COLO829 (cell line): ENCODE measurements at places on chromosomes 2 and 18.

GRCh38 chr2:217222309-217222910, 362.5 kb upstream of the TNP1 start:
- no peak for DNase-seq

DNA sequence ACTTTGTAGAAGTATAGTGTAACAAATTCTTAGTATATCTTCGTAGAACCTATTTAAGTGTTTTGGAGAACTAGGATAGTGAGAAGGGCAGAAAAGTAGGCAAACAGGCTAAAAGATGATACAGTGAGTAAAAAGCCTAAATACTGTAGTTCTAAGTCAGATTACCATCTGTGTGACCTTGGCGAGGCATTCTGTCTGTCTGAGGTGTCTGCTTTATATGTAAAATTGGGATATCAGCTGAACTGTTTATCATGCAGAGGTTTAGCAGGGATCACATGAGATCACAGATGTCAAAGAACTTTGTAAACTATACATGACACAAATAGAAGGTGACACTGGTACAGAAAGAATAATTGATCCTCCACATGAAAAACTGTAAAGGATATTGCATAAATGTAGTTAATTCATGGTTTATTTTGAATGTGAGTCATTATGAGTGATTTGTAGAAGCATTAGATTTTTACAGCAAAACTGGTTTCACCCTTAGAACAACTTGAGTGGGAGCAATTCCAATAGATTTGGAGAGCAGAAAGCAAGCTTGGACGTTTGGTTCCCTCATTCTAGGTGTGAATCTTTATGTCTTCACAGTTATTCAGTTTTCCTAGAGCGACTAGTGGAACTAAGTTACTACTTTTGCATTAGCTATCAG, 41.9 kb downstream of the TAF1B start:
- no peak for DNase-seq

- DNase-seq = no peak
These were observed 14.7 kb downstream of the MEX3C start for GRCh38 chr18:51182824-51183223.

DNA sequence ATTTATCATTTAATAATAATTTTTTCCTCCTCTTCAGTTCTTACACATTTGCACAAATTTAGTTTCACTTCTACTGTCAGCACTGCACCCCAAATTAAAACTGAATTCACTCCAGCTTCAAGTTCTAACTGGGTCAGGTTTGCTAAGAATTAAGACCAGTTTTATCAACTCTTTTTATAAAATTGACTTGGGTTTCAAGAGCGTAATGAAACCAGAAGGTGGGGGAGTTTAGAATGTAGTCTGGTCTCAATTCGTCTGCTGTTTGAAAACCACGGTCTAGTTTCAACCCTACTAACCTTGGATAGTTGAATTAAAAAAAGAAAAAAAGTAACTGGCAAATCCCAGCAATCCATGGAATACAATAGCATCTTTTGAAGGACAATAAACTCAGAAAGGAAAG, 14.3 kb upstream of the CTLA4 start:
- DNase-seq = no peak

- no peak for DNase-seq
These were observed 871 bp upstream of the DUSP28 start for GRCh38 chr2:240559286-240559685.

DNA sequence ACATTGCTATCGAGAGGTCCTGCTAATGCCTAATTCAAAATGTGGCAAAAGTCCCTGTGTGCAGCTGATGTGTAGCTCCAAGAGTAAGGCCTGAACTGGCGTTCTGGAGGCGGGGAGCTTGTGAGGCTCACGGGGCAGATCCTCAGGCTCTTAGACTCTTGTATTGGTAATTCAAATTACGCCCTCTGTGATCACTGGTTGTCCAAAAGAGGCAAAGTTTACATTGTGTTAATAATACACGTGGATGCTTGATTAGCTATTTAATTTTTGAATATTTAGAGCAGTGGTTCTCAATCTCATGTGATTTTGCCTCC, 12.4 kb upstream of the CRYGA start:
- DNase-seq = no peak

DNA sequence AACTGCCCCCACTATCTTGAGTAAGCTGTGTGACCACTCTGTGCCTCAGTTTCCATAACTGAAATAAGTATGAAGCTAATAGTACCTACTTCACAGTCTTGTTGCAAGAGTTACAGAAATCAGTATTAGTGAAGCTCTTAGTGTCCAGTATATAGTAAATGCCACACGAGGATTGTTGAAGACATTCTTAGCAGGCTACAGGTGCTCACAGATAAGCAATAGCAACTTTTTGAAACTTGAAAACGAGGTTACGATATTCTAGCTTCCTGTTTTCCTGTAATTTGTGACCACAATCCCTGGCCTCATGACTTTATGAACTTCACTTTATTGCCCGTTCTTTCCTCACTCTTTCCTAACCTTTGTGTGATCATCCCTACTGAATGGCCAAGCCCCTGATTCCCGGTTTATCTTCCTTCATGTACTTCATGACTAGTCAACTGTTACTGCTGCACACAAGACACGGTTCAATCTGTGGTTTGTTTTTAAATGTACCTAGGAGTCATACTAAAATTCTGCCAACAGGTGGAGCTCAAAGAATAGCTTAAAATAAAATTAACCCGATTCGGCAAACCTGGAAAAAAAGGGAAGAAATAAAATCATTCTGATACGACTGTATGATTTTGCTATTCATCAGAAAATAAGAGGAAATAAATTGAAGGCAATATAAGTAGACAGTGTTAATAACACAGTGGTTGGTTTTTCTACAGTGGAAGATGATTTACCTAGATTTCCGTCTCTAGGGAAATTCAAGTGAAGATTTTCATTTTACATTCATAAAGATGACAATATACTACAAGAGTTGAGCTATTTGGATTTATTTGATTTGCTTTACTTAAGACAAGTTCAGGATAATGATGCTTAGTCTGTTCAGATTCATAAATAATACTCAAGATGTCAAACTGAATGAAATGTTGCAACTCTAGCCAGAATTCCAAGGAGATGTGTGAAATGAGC, 38.1 kb upstream of the STAT1 start:
- peak; percentile 42 for DNase-seq

DNA sequence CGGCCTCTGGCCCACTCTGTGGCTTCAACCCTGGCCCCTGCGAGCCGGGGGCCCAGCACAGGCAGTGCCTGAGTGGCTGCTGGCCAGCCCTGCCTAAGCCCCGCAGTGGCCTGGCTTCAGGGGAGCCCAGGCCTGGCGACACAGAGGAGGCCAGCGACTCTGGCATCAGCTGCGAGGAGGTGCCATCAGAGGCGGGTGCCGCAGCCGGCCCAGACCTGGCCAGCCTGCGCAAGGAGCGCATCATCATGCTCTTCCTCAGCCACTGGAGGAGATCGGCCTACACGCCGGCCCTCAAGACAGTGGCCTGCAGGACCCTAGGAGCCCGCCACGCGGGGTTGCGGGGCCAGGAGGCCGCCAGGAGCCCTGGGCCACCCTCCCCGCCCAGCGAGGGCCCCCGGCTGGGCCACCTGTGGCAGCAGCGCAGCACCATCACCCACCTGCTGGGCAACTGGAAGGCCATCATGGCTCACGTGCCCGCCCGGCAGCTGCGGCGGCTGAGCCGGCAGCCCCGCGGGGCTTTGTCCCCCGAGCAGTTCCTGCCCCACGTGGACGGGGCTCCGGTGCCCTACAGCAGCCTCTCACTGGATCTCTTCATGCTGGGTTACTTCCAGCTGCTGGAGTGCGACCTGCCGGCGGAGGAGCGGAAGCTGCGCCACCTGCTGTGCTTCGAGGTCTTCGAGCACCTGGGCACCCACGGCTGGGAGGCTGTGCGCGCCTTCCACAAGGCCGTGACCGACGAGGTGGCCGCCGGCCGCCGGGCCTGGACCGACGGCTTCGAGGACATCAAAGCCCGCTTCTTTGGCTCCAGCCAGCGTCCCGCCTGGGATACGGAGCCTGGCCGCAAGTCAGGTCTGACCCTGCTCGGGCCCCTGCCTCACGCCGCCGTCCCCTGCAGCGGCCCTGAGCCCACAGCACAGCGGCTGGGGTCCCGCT, 7.5 kb upstream of the KLHL30 start:
- DNase-seq = no peak

GRCh38 chr2:127669056-127669455, 6.3 kb downstream of the LIMS2 start:
- no peak for DNase-seq

DNA sequence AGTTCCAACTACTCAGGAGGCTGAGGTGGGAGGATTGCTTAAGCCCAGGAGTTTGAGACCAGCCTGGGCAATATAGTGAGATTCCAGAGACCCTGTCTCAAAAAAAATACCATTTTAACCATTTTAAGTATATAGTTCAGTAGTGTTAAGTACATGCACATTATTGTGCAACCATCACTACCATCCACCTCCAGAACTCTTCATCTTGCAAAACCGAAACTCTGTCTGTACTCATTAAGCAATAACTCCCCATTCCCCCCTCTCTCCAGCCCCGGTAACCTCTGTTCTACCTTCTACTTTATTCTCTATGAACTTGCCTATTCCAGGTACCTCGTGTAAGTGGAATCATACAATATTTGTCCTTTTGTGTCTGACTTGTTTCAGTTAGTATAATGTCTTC, 86.4 kb downstream of the GFPT1 start:
- no peak for DNase-seq

- peak; percentile 24 for DNase-seq
These were observed 541.8 kb downstream of the NUP35 start for GRCh38 chr2:183666031-183666430.

DNA sequence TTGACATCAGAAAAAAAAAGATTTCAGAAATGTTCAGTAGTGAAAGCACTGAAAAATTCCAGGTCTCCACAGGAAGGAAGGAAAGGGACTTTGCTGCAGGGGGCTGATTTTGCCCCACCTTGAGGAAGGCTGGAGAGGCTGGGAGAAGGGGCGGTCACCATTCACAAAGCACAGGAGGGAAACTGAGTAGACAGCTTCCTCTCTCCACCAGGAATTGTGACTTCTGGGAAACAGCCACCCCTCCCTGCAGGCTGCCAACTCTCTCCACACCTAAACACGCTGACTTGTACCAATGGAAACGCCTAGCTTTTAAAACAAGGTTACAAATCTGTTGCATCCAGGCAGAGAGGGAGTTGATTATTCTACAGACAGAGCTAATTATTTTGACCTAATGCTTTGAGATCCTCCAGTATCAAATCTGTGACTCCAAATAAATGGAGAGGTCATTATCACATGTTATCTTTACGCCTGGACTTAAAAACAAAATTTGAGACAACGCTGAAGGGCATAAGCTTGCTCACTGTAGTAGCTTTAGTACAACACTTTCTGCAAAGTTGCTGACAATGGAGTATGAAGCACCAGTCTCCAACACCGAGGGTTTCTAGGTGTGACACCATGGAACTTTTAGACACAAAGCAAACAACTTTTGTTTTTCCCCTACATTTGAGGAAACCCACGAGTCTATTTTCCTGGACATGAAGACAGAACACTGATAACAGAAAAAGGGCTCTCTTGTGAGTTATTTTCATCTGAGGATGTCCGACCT, 42.7 kb downstream of the EPHA4 start:
- no peak for DNase-seq

GRCh38 chr2:192669505-192670091, 474.9 kb upstream of the TMEFF2 start:
- no peak for DNase-seq
